ENCODE measurements at places on chromosomes 5 and 9.

- DNase-seq: no peak
These were observed 135.0 kb downstream of the OXCT1 start for GRCh38 chr5:41735213-41735612.

GRCh38 chr5:6394429-6395101, 16.2 kb upstream of the MED10 start:
- no peak for DNase-seq

GRCh38 chr5:147169901-147170300, 64.9 kb upstream of the STK32A start:
- no peak for DNase-seq

GRCh38 chr5:59728356-59728755, 165.2 kb downstream of the PDE4D start:
- no peak for DNase-seq

DNA sequence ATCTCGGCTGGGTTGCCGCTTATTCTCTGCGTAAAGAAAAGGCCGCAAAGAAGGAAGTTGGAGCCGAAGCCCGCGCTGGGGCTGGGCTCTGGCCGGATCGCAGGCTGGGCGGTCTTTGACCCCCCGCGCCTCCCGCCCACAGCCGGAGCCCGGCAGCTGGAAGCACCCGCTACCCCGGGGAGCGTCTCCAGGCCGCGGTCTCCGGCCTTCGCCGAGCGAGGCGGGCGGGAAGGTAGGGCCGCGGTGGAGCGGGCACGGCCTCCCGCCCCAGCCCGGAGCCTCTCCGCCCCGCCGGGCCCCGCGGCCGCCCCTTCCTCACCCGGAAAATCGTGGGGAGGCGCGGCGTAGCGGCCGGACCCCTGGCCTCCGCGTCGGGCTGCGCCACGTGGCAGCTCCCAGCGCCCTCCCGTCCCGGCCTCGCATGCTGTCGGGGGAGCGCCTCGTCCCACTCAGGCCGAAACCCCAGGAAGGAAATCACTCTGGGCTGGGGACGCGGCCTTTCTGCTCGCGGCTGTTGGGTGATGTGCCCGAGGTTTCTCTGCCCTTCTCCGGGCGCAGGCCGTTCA, 12.0 kb downstream of the FOXD1 start:
- no peak for DNase-seq

GRCh38 chr9:127683723-127684122, 23.1 kb upstream of the CFAP157 start:
- DNase-seq: no peak

GRCh38 chr5:368183-369084, 46.9 kb downstream of the AHRR start:
- no peak for DNase-seq

DNA sequence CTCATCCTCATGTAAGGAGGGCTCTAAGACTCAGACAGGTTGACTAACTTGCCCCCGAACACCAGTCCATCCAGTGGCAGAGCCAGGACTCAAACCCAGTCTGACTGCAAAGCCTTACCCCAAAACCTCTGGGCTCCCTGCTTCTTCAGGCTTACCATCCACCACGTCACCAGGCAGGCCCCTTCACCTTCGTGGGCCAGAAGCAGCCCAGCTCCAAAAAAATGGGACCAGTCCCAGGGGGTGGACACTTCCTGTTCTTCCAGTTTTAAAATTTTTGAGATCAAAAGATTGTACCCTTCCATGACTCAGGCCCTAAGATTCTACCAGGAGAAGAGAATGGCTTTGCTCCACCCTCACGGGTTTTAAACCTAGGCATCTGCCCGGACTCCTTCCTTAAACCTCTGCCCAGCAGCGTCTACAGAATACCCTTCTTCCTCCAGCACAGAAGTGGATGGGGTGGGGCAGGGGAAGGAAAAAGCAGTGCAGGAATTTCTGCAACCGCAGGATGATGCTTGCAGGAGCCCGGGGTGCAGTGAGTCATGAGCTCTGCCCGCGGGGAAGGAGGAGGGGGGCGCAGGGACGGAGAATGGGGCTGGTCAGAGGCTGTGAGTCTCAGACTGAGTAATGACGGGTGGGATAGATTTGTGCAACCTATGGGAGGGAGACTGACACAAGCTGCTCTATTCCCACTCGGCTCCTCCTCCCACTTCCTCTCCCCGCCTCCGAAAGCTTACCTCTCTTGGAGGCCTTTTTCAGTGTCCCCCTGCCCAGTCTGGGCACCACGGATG, 50.4 kb upstream of the STXBP1 start:
- no peak for DNase-seq

- no peak for DNase-seq
These were observed 181.4 kb downstream of the FGF18 start for GRCh38 chr5:171600741-171601265.

DNA sequence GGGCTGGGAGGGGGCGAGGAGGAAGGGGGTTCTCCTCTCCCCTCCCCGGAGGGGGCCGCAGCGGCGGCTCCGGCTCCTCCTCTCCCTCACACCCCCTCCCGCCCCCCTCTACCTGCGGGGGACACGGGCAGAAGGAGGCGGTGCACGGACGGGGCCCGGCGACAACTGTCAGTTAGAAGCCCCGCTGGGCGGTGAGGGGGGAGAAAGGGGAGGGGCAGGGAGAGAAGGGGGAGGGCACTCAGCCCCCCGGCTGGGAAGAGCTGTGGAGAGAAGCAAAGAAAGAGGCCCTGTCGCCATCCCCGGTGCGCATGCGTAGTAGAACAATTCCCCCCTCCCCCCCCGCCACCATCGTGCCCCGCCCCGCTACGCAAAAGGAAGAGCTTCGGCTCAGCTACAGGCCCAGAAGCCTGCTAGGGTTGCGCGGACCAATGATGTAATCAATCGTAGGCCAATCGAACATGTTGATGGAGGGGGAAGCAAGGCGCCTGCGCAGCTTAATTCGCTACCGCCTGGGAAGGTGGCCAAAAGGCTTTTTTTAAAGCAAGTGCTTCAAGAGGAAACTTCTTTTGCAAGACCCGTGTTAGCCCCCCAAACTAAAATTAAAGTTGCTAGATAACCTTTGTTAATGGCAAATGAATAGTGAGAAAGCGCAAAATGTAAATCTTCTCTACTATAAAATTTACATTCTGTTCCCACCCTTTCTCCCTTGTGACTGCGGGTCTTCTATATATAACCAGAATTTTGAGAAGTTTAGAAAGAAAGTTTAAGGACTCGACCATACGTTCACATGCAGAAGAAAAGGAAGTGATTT, 7.0 kb downstream of the RANBP6 start:
- peak; percentile 98 for DNase-seq

DNA sequence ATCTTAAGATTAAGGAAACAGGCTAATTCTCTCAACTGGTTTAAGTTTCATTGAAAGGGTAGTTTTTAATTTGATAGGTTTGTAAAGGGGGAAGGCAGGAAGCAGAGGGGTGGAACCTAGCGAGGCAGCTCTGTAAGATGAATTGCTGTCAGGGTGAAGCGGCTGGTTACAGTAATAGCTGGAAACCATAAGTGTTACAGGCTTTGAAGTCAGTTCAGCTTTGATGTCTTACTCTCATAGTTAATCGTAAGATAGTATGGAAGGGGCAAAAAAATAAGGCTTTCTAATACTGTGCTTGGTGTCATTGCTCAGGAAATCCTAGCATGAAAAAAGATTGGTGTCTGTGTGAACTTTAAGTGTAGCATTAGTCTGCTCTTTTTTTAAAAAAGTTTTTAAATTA, 20.3 kb downstream of the POU5F2 start:
- no peak for DNase-seq

DNA sequence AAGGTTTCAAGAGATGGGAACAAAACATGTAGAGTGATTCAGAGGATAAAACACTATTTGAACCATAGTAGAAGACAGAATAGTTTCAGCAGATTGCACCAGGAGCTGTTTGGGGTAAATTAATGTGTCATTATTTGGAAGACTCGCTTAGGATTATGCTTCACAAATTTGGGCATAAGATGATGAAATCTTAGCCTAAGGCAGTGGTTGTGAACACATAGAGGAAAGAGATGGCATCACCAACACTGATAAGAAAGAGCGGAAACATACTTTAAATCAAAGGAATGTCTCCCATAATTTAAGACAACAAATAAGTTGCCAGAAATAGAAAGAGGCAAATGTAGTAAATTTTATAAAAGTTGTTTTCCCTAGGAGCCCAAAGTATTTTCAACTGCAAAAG, 66.1 kb upstream of the TBCA start:
- DNase-seq: no peak

DNA sequence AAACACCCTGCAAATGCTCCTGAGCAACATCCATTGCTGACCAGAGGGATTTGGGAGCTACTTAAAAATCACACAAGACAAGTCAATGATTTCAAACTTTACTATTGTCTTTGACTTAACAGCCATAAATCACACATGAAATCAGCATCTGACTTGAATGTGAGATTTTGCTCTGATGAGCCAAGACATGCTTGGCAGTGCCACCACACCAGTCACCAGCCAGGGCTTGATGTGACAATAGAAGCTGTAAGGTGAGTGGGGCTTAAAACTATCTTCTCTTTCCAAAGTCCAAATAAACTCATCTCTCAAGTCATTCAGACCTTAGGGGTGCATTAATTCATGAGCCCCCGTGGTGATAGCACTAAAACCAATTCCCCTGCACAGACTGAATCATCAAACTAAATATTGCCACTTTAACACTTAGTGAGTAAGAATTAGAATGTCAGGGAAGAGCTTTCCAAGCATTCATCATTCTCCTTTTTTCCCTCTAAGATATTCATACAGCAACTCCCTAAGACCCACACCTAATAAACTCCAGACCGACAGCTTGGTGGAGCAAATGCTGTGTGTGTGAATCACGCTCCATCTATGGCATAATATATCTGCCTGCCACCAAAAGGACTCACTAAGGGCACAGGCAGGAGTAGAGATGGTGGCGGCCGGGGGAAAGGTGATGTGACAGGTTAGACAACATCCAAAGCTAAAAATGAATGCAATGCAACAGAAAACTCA, 119.4 kb downstream of the SPOCK1 start:
- DNase-seq: no peak

DNA sequence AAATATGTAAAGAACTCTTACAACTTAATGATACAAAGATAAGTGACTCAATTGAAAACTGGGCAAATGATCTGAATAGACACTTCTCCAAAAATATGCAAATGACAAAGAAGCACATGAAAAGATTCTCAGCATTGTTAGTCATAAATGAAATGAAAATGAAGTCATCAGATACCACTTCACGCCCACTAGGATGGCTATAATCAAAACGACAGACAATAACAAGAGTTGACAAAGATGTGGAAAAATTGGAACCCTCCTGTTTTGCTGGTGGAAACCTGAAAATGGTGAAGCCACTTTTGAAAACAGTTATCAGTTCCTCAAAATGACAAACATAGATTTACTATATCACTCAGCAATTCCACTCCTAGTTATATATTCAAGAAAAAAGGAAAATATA, 7.9 kb upstream of the SYK start:
- no peak for DNase-seq

GRCh38 chr9:114025760-114026159, 52.3 kb downstream of the AMBP start:
- no peak for DNase-seq

DNA sequence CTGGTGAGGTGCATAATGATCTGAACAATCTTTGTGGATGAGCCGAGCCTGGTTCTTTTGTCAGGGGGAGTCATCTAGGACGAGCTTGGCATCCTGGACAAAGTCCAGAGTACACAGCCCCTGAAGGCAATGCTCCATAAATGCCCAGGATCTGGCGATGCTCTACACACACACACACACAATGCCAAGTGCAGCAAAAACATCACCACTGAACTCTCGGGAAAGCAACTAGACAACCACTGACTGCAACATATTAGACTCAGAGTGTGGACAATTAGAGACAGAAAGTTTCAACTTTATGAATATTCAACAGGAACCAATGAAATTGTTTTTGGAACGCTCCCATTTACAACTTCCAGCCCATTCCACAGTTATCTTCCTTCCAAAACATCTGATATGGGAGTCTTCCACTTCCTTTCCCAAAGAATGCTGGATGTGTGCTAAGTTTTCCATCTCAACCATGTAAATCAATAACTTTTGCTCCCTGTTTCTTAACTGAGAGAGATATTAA, 227.6 kb upstream of the ANKRD55 start:
- DNase-seq: no peak

- no peak for DNase-seq
These were observed 41.7 kb upstream of the SMC5 start for GRCh38 chr9:70217029-70217428.

DNA sequence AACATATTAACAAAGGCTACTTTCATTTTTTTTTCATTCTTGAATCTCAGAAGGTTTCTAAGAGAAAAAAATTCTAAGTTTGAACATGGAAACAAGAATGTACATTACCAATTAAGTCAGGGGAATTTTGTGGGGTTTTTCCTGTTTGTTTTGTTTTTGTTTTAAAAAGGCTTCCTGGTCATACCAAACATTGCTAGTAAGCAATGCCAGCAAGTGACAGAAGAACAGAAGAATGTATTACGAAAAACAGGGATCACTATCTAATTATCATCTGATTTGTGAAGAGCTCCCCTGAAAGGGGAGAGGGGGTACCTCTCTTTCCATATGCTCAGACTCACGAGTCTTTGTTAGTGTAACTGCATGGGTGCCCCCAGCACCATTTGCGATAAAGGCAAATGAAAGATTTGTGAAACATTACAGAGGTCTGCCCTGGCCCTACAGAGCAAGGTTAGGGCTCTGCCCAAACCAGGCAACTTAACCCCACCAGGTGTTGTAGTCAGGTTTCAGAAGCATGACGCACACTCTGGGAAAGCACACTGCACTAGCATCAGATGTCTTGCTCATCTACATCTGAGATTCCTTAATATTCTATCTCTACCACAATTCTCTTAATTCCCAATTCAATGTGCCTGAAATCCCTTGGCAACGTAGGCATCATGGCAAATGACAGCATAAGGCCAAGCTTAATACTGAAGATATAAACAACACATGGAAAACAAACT, 268.2 kb downstream of the MLLT3 start:
- no peak for DNase-seq

DNA sequence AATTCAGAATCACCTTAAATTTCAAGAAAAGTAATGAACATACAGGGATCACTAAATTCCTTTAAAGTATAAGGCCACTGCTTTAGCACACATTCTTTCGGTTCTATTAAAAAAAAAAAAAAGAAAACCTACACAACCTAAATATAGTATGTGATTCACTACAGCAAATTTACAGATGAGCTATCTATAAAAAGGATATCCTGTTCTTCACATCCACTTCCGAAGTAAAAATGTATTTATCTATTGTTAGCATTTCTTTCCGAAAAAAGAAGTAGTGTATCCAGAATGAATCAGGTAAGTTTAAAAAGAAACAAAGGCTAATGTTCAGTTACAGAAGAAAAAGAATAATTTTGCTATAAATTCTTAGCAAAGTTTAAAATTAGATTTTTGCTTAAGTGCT, 70.2 kb downstream of the ECPAS start:
- no peak for DNase-seq

GRCh38 chr5:134142806-134143205, 28.3 kb downstream of the TCF7 start:
- DNase-seq: no peak

DNA sequence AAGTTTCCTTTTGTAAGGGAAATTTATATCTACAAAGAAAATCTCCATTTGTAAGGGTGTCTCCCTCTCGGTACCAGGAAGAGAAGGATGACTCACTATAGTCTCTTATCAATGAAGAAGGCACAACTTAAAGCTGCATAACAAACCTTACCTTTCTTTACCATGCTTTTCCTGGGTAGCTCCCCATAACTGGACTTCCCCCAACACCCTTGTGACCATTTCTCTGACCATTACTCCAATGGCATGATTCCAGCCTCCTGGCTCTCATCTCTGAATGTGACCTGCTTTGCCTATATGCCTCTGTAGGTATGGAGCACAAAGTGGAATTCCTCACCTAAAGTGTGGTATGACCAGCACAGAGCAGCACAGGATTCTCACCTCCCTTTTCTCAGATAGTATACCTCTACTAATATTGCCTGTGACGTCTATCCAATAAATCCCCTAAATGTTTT, 62.8 kb downstream of the GNA14 start:
- DNase-seq: no peak
